ENCODE measurements at places on chromosomes 4 and X. TPM values are rescaled to one million over a fixed set of nuclear protein-coding genes. Genes with fewer than 3 reads are reported as not detected.

- DNase-seq, result no peak
Measured at GRCh38 chr4:15542760-15543159, 73.1 kb downstream of the CC2D2A start.

GRCh38 chr4:40630335-40631021 lies 814 bp upstream of the RBM47 start:
- DNase-seq, result no peak

GRCh38 chr4:134243742-134244713 lies 42.4 kb upstream of the PABPC4L start:
- no peak for DNase-seq

DNA sequence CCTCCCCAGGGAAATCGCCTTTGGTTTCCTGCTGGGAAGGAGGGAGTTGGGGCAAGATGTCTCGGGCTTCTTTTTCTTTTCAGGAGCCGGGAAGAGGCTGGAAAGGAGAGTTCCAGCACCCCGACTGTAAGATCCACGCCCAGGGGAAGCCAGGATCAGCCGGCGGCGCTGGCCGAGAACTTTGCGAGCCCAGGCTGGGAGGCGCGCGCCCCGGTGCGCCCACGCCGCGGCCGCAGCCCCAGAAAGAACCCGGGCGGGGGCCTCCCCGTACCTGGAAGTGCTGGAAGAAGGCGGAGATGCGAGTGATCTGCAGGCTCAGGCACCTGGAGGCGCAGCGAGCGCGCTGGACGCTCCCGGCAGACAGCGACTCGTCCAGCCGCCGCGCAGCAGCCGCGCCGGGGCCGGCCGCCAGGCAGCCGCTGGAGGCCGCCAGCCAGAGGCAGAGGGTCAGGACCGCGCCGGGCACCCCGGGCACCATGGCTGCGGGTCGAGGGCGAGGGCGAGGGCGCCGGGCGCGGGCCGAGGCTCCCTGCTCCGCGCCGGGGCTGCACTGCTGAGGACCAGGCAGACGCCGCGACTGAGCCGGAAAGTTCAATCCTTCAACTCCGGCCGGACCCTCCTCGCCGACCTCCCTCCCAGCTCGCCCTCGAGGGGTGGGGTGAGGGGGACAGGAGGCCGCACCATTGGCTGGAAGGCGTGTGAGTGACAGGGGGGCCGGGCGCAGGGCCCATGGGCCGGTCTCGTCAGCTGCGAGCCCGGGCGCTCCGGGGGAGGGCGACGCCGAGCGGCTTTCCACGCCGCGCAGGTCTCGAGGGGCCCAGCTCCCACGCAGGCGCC lies at the start of gene ANOS1:
Gene ANOS1 (minus strand): TSS at position 579 of the 837 bp plus-strand sequence. CDS start 101 bp downstream, at position 478.
- peak; percentile 48 for DNase-seq

The ADH1A gene
- 1.5 TPM for polyA plus RNA-seq

GRCh38 chrX:23844502-23845138 lies 61.6 kb downstream of the SAT1 start:
- DNase-seq, result no peak

DNA sequence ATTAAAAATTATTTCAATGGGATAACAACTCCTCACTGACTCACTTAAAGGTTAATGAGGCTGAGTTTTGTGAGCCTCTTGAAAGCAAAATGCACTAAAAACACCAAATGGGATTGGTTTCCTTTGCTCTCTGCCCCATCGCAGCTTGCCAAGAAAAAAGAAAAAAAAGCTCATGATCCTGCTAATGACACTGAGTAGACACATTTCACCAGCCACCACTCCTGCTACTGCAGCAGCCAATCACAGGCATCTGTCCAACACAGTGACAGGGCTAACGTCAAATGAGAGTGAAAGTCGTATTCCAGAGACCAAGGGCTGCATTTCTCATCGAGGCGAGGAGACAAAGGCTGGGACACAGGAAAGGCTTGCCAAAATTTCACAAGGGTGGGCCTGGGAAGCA lies 5.2 kb downstream of the APBB2 start:
- no peak for DNase-seq

DNA sequence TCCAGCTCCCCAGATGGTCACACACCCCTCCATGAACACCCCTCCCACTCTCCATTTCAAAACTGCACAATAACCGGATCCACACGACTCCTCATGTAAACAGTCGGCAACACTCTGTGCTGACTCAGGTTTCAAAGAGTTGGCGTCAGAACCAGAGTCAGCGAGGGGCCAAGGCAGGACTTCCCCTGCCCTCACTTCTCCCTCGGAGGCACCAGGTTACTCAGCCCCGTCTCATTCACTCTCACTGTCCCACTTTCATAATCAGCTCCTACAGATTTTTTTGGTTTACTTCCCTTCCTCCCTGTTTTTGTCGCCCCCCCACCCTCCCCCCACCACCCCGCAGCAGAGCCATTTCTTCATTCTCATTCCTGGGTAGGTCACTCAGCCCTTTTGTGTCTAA lies 2.7 kb upstream of the TIMP1 start:
- no peak for DNase-seq

The RUFY3 gene
- 78.0 TPM for polyA plus RNA-seq

The FRG2 gene
- polyA plus RNA-seq, result not detected

DNA sequence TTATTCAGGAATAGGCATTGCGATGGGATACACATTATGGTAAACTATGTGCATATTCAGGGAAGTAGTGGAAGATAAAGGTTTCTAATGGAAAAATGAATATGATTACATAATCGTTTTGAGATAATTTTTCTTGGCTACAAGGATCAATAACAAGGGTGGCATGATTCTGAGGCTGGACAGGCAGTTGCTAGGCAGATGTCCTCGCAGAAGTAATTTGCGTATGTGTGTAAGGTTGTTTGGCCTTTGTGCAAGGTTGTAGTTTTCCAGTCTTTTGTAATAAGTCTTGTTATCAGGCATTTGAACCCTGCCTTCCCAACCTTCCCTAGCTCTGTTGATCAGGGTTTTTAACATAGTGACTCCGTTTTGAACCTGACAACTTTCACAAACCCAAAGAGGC lies 59.7 kb downstream of the RGS12 start:
- DNase-seq, result no peak

GRCh38 chrX:77398330-77398954 lies 48.7 kb upstream of the FGF16 start:
- no peak for DNase-seq

The H2AZ1 gene
- polyA plus RNA-seq, result 345 TPM

The ZBED1 gene
- polyA plus RNA-seq, result 40.9 TPM

DNA sequence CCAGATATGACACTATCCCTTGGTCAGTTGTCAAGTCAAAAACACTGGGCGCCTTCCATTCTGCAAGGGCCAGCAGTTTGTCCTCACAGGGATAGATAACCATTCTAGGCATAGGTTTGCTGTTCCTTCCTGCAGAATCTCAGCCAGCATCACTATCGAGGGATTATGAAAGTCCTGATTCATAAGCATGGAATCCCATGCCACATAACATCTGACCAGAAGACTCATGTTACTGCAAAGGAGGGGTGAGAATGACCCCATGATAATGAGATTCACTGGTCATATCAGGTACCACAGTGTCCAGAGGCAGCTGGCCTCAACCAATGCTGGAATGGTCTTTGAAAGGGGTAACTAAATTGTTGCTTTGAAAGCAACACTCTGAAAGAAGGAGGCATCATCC lies 84.7 kb downstream of the OTC start:
- DNase-seq, result no peak

The F9 gene
- polyA plus RNA-seq, result not detected

The CCDC158 gene
- 0.58 TPM for polyA plus RNA-seq

The YIPF7 gene
- 0.37 TPM for polyA plus RNA-seq

DNA sequence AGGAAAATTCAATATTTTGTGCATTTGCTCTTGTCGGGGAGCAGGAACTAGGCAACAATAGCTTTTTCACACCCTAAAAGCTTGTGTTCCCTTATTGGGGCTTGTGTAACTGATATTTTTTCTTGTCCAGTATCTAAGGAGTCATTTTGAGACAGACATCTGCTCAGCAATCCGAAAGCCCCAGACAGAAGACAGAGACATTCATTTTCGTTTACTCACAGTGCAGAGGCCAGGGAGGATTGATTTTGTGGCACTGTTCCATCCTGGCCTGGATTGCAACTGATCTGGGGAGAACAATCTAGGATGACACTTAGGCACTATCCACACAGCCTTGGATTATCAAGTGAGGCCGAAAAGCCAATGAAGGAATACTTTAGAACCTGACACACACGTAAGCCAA lies 27.4 kb upstream of the PLAC1 start:
- DNase-seq, result no peak

The GYPE gene
- 4.0 TPM for polyA plus RNA-seq

GRCh38 chr4:41853973-41854372 lies 81.3 kb upstream of the TMEM33 start:
- DNase-seq, result no peak

DNA sequence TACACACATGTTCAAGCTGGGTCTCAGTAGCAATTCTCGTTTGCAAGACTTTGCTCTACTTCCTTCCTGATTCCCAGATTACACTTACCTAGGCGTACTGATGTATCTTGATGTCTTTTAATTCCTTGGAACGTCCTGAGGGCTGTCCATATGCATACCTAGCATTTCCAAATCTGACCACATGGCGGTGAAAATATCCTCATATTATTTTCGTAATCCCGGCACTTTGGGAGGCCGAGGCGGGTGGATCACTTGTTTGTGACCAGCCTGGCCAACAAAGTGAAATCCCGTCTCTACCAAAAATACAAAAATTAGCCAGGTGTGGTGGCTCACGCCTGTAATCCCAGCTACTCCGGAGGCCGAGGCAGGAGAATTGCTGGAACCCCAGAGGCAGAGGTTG lies 1786.3 kb upstream of the TENM3 start:
- no peak for DNase-seq

DNA sequence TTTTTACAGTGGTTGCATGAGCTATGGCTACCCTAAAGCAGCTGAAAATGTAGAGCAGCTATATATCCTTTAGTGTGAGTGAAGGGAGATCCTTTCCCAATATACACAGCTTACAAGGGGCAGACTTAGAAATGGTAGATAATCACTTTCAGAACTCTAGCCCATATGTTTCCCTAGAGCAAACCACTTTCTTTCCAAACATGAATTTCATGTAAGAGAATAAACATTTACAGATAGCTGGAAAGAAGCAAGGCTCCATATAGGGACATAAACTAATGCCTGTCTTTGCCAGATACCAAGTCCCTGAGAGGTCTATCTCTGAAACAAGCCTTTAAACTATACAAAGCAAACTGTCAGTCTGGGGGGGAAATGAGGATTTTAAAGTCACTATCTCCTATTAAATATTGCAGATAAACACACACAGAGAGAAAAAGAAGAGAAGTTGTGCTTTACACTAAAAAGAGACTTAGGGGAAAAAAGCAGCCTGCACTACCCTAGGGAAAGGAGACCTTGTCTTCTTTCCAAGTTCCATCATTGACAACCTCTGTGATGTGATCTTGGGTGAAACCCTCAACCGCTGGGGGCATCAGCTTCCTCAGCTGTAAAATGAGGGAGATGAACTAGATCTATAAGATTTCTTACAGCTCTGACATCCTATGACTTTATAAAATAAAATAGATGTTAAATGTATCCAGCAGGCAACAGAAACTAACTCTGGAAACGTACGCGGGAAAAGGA lies 73.6 kb downstream of the TMEM156 start:
- no peak for DNase-seq

Measured in left renal cortex interstitium (tissue), 4 donors.